ENCODE measurements at places on chromosomes 5 and 9.

DNA sequence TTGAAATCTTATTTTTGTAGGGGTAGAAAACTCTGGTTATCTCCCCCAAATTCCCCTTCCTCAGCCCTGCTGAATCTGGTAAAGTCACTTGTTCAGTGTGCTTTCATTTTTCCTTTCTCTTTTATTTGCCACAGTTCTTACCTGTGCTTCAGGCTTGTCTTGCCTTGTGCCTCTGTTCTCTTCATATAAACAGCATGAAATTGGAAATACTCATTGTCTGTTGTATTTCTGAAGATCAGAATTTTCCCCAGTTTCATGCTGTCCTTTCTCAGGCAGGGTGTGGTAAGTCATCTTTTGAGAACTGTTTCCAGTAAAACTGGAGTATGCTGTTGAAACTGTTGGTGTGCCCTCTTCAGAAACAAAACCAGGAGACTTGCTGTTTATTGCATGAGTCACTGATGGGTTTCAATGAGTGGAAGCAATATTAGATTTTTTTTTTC lies 7.0 kb downstream of the PAM start:
- DNase-seq, result no peak

- DNase-seq, result no peak
Observed at GRCh38 chr5:42812620-42813019, 928 bp upstream of the SELENOP start.

- no peak for DNase-seq
Observed at GRCh38 chr5:148840531-148840930, 14.1 kb downstream of the ADRB2 start.

GRCh38 chr9:115398996-115399395 lies 281.0 kb upstream of the TNC start:
- no peak for DNase-seq

- DNase-seq, result no peak
Observed at GRCh38 chr5:171705830-171706468, 79.7 kb upstream of the SMIM23 start.
